T47D (cell line): ENCODE measurements at places on chromosomes 6 and 20.
A peak's percentile ranks its signal among the peaks of the same experiment; 100 is the strongest.

GRCh38 chr6:1436334-1437306 is 47.2 kb downstream of the FOXF2 start:
- peak; percentile 69 for DNase-seq

DNA sequence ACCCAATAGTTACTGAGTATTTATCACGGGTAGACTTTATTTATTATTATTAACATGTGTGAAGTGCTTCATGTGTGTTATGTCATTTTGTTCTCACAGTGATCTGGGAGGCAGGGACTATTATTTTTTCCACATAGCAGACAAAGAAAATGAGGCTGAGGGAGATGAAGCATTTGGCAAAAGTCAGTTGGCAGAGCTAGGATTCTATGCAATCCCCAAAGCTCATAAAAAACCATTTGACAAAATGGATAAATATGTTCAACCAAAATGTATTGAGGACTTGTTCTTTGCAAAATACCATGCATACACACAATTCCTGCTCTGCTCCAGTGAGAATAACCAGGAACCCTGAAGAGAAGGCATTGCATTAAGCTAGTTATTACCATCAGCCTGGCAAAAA is 184.4 kb downstream of the HS3ST5 start:
- no peak for DNase-seq

GRCh38 chr6:2503816-2504494 is 246.8 kb downstream of the MYLK4 start:
- DNase-seq = no peak

- DNase-seq = no peak
Measured at GRCh38 chr20:14966203-14966602, 628.8 kb upstream of the FLRT3 start.

DNA sequence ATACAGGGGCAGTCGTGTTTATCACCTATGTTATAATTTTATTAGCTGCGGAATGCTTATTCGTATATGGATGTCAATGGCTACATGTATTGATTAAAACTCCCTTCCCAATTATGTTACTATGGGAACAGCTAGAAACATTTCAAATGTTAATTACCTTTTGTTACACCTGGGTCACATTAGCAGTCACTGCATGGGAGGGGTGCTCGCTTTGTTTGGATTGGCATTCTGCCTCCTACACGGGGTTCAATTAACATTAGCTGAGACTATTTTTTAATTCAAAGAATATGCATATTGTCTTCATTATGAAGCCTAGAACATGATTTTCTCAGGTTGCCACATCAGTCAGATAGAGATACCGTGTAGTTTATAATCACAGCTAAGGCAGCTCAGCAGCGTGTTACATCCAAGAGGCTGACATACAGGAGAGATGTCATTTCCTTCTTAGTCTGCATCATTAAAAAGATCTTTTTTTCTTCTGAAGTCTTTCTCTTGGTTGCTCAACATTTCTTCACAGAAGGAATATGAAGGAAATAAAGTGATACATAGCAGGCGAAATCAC is 76.2 kb upstream of the RPS6KA2 start:
- DNase-seq = no peak

GRCh38 chr6:18204691-18205090 is 49.5 kb downstream of the KDM1B start:
- DNase-seq = no peak

DNA sequence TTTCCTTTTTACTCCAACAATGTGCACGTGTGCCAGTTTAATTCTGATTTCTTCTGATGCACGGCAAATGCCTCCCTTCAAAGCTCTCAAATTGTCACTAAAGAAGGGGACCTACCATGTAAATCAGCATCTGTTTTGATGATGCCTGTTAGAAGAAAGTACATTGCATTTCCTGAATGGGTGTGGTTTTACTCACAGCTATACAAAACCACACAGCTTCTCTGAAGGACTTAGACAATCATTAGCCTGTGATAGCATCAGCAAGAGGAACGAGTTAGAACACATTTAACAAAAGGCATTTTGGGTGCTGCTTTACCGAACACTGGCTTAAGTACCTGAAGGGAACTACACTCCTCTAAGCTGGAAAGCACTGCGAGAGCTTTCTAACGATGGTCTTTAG is 109.4 kb downstream of the ATXN1 start:
- peak; percentile 62 for DNase-seq
